ENCODE measurements at places on chromosomes 7 and 10.

GRCh38 chr10:125661941-125662515 is 20.9 kb downstream of the TEX36 start:
- no peak for DNase-seq

GRCh38 chr10:31947144-31947926 is 18.7 kb upstream of the ARHGAP12 start:
- no peak for DNase-seq

DNA sequence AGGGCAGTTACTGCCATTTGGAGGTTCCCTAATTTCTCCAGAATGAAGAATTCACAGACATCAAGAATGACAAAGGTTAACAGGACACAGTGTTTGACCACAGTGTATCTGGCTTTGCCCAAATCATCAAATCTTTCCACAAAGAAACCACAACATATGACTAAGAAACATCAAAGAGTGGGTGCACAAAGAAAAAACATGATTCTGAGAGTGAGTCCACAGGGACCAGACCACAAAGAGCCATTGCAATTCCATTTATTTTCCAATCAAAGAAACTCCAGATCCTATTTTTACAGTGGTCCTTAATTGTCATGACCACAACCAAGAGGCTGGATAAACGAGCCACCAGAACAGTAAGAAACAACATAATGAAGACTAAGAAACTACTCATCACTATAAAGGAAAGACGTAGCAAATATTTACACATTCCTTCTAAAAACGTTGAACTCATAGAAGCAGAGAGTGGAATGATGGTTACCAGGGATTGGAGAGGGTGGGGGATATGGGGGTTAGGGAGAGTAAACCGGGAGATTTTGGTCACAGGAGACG is 286.5 kb downstream of the DOCK4 start:
- no peak for DNase-seq

GRCh38 chr10:4254101-4254994 is 469.3 kb upstream of the KLF6 start:
- DNase-seq = no peak
